ENCODE measurements at places on chromosomes 12 and 14. TPM values are rescaled to one million over a fixed set of nuclear protein-coding genes. Genes with fewer than 3 reads are reported as not detected.

NTS gene
- 13.3 TPM for polyA plus RNA-seq

SMARCC2 gene
- polyA plus RNA-seq: 122 TPM

DBX2 gene
- not detected for polyA plus RNA-seq

YARS2 gene
- polyA plus RNA-seq: 24.1 TPM

KRT6C gene
- not detected for polyA plus RNA-seq

KCNH3 gene
- 1.6 TPM for polyA plus RNA-seq

MUCL1 gene
- not detected for polyA plus RNA-seq

All from left lung (tissue), 14 donors.